ENCODE measurements at places on chromosomes 3 and 15.

- no peak for DNase-seq
Measured at GRCh38 chr15:96870580-96870979, 540.1 kb downstream of the NR2F2 start.

DNA sequence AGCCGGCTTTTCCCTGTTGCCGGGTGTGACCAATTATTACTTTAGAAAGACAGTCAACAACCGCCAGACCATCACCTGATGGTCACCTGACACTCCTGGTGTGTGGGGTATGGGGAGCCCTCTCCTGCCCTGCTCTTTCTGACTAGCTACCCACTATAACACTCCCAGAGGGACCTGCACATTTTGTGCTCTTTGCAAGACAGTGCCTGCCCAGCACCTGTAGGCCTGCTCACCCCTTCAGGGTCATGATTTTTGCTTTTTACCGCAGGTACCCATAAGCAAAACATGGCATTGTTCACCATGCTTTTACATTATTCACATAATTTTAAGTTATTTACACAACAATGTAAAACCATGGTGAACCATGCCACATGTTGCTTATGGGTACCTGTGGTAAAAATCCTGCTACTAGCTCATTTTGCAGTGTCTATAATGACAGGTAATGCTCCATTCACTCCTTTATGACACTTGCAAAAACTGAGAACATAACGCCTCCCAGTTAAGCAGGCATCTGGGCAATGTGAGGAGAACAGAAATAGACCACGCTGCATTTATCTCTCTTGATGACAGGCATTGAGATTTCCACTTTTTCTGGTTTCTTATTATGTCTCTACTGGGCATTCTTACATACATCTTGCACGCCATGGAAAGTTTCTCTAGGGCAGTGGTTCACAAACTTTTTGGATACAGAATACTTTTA is 9.9 kb downstream of the CCRL2 start:
- no peak for DNase-seq

- DNase-seq = peak; percentile 12
Measured at GRCh38 chr3:25532431-25533162, 104.5 kb downstream of the RARB start.

DNA sequence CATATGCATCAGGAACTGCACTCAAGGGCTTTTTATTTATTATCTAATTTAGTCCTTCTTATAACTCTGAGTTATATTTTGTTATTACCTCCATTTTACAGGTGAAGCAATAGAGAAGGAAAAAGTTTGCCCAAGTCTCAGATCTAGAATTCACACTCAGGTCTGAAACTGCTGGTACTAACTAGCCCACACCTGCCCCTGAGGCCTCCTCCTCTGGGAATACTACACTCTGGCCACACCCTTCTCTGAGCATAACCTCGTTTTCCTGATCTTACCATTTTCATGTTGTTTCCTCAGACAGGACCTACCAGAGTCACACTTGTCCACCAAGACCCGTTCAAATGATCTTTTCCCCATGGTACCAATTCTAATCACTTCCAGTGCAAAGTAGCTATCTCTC is 94.1 kb upstream of the CHRM5 start:
- DNase-seq = no peak

DNA sequence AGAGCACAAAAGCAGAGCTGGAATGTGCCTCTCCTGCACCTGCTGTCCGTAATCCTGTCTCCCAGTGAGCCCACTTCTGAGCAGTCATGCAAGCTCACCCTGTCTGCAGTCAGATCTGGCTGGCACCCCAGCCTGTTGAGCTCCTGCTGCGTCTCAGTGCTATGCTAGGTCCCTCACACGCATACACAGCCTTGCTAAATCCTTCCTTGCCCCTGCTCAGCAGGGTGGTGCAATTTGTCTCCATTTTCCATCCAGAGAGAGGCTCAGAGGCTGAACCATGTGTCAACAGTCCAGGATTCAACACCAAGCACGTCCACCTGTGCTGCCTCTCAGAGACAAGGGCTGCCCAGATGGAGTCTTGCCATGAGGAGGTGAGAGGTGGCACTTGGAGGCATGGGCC is 11.0 kb downstream of the POMGNT2 start:
- no peak for DNase-seq

GRCh38 chr3:141408596-141408995 is 40.3 kb downstream of the ZBTB38 start:
- DNase-seq = no peak

GRCh38 chr3:155230382-155230781 is 63.1 kb downstream of the STRIT1 start:
- DNase-seq = no peak

- no peak for DNase-seq
Measured at GRCh38 chr3:148005456-148005855, 596.3 kb downstream of the ZIC1 start.

DNA sequence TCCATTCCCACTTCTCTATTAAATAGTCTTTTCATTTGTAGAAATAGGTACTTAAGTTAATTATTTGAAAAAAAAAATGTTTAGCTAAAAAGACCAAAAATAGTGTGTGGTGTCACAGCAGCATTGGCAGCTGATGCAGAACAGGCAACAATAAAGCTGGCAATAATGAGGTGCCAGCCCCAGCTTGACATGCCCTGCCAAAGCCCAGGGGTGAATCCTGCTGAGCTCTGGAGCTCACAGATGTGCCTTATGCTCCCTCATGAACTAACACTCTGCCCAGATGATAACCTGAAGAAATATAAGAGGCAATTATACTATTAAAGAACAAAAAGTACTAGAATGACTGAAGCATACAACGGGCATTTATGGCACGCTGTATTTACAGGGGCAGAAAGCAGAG is 63.8 kb downstream of the IGSF11 start:
- DNase-seq = no peak

DNA sequence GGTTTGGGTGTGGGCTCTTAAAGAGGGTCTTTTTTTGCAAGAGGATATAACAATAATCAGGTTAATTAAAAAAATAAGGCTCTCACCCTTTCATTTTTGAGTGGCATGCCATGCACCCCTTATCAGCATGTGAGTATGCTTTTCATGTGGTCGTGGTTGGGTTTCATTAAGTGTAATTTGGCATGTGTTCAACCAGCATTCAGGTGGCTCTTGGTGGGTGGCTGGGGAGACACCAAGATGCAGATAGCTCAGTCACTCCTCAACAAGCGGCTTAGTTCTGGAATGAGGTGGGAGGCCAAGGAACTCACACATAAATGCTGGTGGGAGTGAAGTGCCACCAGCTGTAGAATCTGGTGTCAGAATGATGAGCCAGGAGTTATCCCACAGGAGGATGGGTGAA is 66.8 kb downstream of the FLNB start:
- no peak for DNase-seq

DNA sequence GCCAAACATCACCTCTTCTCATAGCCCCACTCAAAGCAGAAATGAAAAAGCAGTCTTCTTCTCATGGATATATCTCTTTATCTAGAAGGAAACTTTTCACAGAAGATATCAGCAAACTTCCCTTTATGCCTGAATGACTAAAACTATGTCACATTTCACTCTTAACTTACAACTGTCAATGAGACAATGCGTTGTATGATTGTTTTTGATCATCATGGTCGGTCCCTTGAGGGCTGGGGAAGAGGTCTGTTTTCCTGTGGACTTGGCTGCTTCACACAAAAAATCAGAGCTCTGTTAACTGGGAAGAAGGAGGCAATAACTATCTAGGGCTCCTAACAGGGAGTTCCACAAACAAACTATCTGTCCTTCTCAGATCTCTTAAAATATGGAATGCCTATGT is 5.1 kb downstream of the NLGN1 start:
- no peak for DNase-seq

GRCh38 chr3:71863563-71864190 is 78.7 kb upstream of the PROK2 start:
- DNase-seq = no peak

- no peak for DNase-seq
Measured at GRCh38 chr3:135967867-135968266, 2.3 kb downstream of the PPP2R3A start.

DNA sequence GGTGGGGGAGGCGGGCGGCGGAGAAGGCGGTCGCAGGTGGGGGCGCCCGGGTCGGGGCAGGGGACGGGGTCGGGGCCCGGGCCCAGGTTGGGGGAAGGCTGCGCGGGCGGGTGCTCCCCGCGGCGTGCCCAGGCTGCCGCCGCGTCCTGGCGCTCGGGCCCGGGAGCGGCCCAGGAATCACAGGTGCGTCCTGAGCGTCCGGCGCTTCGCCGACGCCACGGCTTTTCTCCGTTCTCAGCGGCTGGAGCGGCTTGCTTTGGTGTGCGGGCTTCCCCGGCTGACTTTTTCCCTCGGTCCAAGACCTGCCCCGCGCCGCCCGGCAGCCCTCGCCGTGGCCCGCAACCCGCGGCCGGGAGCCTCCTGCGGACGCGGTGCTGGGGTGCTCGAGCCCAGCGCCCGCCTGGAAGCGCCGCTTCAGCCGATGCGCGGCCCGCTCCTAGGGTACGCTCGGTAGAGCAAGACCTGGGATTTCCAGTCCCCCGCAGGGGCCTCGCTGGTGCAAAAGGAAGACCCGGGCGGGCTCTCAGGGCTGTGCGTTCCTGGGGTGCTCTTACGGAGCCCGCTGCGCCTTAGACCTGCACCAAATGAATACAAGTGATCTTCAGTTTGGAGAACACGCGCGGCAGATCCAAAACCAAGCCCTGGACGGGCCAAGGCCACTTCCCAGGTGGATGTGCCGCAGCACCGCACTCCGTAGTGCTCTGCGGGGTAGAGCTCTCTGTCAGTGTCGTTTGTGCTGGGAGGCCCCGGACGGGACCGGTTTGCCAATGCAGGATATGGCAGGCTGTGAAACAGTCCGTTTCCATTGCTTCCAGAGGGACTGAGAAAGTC is 639 bp downstream of the NIPA1 start:
- peak; percentile 48 for DNase-seq

DNA sequence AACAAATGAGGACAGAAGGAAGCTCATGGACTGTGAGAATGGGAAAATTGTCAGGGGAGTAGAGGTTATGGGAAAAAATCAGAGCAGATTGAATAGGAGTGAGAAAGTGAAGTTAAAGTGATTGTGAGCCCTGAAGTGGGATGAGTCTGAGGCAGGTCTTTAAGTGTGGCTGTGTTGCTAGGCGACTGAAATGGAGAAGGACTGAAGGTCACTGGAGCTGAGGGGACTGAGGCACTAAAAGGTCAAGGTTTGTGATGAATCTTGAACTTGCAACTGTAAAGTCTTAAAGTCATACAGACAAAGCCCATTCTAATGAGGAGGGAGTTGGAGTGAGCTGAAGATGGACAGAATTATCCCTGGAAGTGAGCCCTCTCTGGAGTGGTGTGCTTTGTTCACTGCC is 518.9 kb downstream of the TUSC7 start:
- no peak for DNase-seq

GRCh38 chr15:35061161-35061824 is 23.8 kb downstream of the NANOGP8 start:
- no peak for DNase-seq

DNA sequence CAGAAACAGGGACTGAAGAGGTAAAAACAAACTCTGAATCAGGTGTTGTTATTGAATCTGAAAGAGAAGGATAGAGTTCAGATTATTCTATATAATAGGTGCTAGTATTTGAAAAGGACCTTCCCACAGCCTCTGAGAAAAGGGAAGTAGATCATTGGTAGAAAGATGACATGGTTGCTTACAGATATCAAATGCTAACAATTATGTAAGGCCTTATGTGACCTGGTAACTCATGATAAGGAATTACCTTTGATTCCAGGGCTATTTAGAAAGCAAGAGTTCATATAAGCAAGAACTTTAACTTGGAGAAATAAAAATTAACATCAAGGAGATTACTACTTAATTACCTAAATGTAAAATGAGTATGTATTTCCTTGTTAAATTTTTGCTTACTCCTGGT is 7.6 kb downstream of the SLC27A2 start:
- DNase-seq = no peak

GRCh38 chr3:181176601-181177000 is 187.1 kb upstream of the DNAJC19 start:
- DNase-seq = peak; percentile 25

DNA sequence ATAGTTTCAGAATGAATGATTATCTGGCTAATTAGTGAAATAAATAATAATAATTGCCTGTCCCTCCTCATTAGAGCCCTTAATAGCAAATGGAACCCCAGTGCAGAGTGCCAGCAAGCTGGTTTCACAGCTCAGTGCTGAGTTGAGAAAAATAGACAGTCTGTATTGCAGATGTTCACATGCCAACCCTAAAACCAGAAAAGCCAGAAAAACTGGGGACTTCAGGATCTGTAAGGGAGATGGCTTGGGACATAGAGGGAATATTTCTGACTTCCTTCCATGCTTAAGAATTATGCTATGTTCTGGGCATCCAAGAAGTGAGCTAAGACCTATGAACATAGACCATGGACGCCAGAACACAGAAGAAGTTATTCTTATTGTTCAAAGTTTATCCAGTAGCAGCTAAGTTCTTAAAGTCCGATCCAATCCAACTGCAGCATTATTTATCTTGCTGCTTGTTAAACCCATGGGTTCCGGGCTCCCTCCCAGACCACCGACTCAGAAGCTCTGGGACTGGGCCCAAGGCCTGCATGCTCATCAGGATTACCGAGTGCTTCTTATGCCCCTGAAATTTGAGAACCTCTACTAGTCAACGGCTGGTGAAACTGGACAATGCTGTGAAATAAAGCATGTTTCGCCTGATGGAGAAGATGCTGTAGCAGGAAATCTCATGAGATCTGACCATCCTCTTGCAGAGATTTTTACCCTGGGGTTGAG is 158.3 kb downstream of the FOXB1 start:
- no peak for DNase-seq

- DNase-seq = no peak
Measured at GRCh38 chr3:164375995-164376394, 702.3 kb downstream of the SI start.

DNA sequence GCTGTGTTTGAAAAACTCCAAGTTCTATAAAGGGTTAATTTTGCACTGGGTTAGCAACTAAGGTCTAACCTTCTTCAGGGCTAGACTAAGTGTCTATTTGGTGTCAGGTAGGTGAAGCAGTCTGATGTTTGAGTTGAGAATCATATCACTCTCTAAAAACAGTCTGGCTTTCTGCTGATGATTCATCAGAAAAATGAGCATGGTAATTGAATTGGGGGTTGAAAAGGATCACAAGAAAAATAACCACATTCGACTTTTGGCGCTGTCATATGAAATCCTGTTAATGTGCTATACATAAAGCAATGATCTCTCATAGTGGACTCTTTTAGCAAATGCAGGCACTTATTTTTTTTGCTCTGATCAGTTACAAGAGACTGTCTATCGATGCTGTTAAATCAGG is 242.2 kb upstream of the AZI2 start:
- no peak for DNase-seq

All from nephron progenitor cell (in vitro differentiated cells).